ENCODE measurements at places on chromosomes 1 and 21. TPM values are rescaled to one million over a fixed set of nuclear protein-coding genes. Genes with fewer than 3 reads are reported as not detected.

Gene SEMA6C
- 13.2 TPM for total RNA-seq

Gene IFI44L
- 0.34 TPM for total RNA-seq

Gene RGS13
- not detected for total RNA-seq

- no peak for DNase-seq
- H3K36me3 ChIP-seq = no peaks in the 10 kb centered on the region
- H3K4me1 ChIP-seq = no peaks in the 10 kb centered on the region
- no peaks in the 10 kb centered on the region for H3K27me3 ChIP-seq
- H3K4me3 ChIP-seq = no peak overlapping the region
These were observed 21.3 kb downstream of the CTTNBP2NL start for GRCh38 chr1:112417271-112417670.

DNA sequence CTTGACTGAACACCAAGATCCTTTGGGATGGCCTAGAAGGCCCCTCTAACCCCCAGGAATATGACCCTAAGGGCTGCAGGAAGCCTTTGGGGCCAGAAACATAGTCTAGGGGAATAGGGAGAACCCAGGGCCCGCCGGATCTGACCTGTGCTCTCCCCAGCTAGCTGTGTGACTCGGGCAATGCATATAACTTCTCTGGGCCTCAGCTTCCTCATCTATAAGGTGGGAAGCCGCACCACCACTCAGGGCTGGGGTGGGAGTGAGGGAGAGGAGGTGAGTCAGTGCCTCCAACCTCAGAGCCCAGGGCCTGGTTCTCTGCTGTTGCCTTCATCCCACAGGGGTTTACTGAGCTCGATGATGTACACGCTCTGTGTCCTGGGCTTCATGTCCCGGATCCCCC, 434.4 kb downstream of the PTPRU start:
- H3K4me1 ChIP-seq = no peaks in the 10 kb centered on the region
- no peaks in the 10 kb centered on the region for H3K36me3 ChIP-seq
- no peak overlapping the region for H3K4me3 ChIP-seq
- no peak overlapping the region for H3K27ac ChIP-seq

Gene SELP
- 1.7 TPM for total RNA-seq

- H3K4me3 ChIP-seq = peak overlapping the region; percentile 67
- DNase-seq = peak; percentile 22
- H3K27ac ChIP-seq = peak overlapping the region; percentile 43
- H3K4me1 ChIP-seq = peaks cover 7% of the 10 kb centered on the region
These were observed 24.7 kb downstream of the TNFRSF9 start for GRCh38 chr1:7915826-7916500.

Gene WDR26
- 119 TPM for total RNA-seq

Gene PRKAA2
- not detected for total RNA-seq

GRCh38 chr1:107559881-107560280, 405.1 kb downstream of the VAV3 start:
- H3K27me3 ChIP-seq = peaks cover under 1% of the 10 kb centered on the region
- DNase-seq = no peak
- H3K36me3 ChIP-seq = no peaks in the 10 kb centered on the region
- no peaks in the 10 kb centered on the region for H3K4me1 ChIP-seq

- peaks cover 3% of the 10 kb centered on the region for H3K36me3 ChIP-seq
- no peak for DNase-seq
- H3K27ac ChIP-seq = no peak overlapping the region
- no peaks in the 10 kb centered on the region for H3K4me1 ChIP-seq
These were observed 6.6 kb downstream of the HEYL start for GRCh38 chr1:39632682-39633417.

GRCh38 chr1:117708323-117709248, 102.7 kb downstream of the TENT5C start:
- H3K4me1 ChIP-seq = no peaks in the 10 kb centered on the region
- no peak for DNase-seq
- peaks cover 10% of the 10 kb centered on the region for H3K36me3 ChIP-seq
- H3K27me3 ChIP-seq = peaks cover 60% of the 10 kb centered on the region

- DNase-seq = no peak
- no peaks in the 10 kb centered on the region for H3K36me3 ChIP-seq
- no peak overlapping the region for H3K27ac ChIP-seq
- peaks cover 9% of the 10 kb centered on the region for H3K27me3 ChIP-seq
These were observed 2.1 kb upstream of the PLA2G2E start for GRCh38 chr1:19925342-19926070.

Gene BRINP2
- total RNA-seq = not detected

DNA sequence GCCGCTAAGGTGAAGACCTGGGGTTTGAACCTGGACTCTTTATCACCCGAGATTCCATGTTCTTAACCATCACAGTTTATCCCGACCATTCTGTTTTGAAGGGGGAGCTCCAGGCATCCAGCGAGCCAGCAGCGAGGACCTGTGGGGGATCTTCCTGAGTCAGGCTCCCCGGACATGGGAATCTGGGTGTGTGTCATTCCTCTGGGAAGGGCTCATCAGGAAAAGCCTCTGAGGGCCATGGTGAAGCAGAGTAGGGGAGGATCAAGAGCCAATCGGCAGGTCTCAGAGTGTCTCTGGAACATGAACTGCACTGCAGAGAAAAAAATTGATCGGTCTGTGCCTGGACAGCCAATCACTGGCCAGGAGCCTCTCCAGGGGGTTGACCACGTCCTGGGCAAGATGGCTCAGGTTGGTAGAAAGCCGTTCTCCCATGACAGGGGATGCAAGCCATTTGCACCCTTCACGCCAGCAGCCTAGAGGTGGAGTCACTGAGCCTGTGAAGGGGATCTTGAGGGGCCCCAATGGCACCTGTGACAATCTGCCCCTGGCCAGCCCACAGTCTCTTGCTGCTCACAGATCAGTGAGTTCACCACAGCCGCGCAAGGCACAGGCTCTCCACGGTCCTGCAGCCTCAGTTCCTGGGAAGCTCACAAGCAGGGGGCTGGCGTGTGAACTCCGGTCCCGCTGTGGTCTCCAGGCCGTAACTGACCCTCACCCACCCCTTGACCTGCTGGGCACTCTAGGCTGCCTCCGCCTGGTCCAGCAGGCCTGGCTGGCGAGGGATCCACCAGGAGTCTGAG, 20.4 kb upstream of the ACTRT2 start:
- H3K4me1 ChIP-seq = no peaks in the 10 kb centered on the region
- no peak for DNase-seq
- H3K4me3 ChIP-seq = no peak overlapping the region
- H3K27me3 ChIP-seq = peaks cover 5% of the 10 kb centered on the region

Gene NEK2
- total RNA-seq = not detected

- H3K36me3 ChIP-seq = no peaks in the 10 kb centered on the region
- H3K4me3 ChIP-seq = no peak overlapping the region
- H3K27me3 ChIP-seq = no peaks in the 10 kb centered on the region
- no peak overlapping the region for H3K27ac ChIP-seq
- peaks cover 6% of the 10 kb centered on the region for H3K4me1 ChIP-seq
- no peak for DNase-seq
These were observed 14.7 kb upstream of the IRF2BP2 start for GRCh38 chr1:234624724-234625117.

Gene RAP1GAP
- 0.60 TPM for total RNA-seq

DNA sequence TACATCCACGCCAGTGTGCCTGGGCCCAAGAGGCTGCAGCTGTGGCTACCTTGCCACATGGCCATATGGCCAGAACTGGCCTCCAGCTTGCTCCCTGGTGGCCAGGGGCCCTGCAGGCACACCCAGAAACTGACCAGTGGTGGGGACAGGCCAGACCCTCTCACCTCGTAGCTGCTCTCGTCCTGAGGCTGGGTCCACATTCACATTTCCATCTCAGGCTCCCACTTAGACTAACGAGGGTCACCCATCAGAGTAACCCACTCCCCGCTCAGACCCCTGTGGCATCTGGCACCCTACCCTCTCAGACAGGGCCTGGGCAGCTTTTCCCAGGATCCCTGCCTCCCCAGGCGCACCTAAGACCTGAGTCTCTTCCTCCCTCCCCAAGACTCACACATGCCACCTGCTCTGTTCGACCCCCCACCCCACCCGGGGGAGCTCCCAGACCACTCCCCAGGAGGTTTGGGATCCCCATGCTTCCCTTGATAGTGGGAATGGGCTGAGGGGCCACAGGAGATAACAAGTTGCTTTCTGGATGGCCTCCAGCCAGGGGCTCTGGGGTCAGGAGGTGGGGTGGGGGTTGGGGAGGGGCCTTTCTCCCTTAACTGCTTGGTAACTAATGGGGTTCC, 21.3 kb upstream of the RNU1-4 start:
- no peak overlapping the region for H3K4me3 ChIP-seq
- H3K4me1 ChIP-seq = no peaks in the 10 kb centered on the region
- no peaks in the 10 kb centered on the region for H3K36me3 ChIP-seq
- no peak overlapping the region for H3K27ac ChIP-seq
- no peak for DNase-seq

GRCh38 chr1:87362834-87363426, 34.2 kb downstream of the LMO4 start:
- no peaks in the 10 kb centered on the region for H3K4me1 ChIP-seq
- no peak for DNase-seq
- H3K4me3 ChIP-seq = no peak overlapping the region
- H3K27me3 ChIP-seq = no peaks in the 10 kb centered on the region

Gene HECTD3
- total RNA-seq = 47.2 TPM

GRCh38 chr1:6783936-6784559, 1.2 kb upstream of the CAMTA1 start:
- H3K4me3 ChIP-seq = peak overlapping the region; percentile 87
- peak overlapping the region; percentile 82 for H3K27ac ChIP-seq
- no peaks in the 10 kb centered on the region for H3K36me3 ChIP-seq
- no peaks in the 10 kb centered on the region for H3K27me3 ChIP-seq
- no peak for DNase-seq

DNA sequence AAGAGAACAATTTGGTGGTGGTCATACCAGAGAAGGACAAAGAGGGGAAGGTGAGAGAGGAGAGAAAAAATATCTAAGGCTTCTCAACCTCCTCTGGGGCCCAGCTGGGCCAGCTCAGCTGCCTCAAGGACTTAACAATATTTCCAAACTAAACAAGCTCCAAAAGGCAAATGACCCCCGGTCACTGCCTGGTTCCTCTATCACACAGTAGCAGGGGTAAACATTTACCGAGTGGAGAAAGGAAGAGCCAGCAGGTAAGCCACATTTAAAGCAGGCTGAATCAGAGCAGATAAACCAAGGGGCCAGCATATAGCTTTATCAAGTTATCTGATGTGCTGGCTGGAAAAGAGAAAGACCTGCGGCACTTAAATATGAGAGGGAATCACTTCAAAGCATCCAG, 102.1 kb downstream of the KCND3 start:
- no peaks in the 10 kb centered on the region for H3K36me3 ChIP-seq
- H3K27me3 ChIP-seq = peaks cover 35% of the 10 kb centered on the region

Gene RRP1B
- total RNA-seq = 39.6 TPM

DNA sequence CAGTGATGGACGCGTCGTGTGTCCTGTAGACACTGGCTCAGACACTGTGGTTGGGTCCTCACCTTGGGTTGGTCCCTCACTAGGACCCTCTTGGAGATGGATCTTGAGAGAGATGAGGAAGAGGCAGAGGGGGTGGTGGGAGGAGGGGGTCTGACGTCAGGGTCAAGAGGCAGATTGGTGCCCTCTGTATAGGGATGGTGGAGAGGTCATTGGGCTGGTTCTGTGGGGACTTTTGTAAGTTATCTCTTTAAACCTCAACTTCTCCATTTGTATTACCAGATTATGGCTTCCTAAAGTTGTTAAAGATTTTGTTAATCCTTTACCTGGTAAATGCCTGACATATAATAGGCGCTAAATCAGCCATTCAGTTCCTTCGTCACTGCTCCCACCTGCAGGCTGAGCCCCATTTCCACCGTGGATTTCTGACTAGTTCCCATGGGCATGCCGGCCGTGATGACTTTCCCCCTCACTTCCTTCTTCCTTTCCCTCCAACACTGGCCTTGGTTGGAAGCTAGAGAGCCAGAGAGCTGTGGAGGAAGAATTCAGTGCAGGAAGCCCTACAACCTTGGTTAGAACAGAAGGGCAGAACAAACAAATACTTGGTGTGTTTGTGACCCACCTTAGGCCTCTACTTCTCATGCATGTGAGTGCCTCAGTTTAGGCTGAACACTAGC, 8.6 kb downstream of the H6PD start:
- no peak overlapping the region for H3K4me3 ChIP-seq
- H3K36me3 ChIP-seq = peaks cover 28% of the 10 kb centered on the region
- no peak overlapping the region for H3K27ac ChIP-seq
- H3K27me3 ChIP-seq = no peaks in the 10 kb centered on the region
- no peak for DNase-seq
- H3K4me1 ChIP-seq = peaks cover 26% of the 10 kb centered on the region

DNA sequence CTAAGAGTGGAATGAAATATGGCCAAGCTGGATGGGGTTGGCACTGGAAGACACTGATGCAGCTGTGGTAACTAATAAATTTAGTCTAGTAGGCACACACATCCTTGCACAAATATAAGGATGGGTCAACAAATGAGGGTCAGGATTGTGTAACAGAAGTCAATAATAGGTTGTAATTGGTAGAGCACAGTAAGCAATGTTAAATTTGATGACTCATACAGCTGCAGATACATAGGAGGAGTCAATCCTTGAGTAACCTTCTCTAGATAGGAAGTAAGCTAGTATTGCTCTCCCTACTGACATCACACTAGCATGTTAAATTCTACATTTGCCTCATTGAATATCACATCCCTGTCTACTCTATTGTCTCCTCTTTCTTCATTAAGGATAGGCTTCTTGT, 332.1 kb downstream of the PTPRC start:
- no peak overlapping the region for H3K27ac ChIP-seq
- H3K36me3 ChIP-seq = no peaks in the 10 kb centered on the region
- DNase-seq = no peak
- no peaks in the 10 kb centered on the region for H3K27me3 ChIP-seq

- H3K36me3 ChIP-seq = peaks cover 41% of the 10 kb centered on the region
- H3K27me3 ChIP-seq = no peaks in the 10 kb centered on the region
- no peaks in the 10 kb centered on the region for H3K4me1 ChIP-seq
- H3K27ac ChIP-seq = no peak overlapping the region
- DNase-seq = no peak
- H3K4me3 ChIP-seq = no peak overlapping the region
These were observed 17.3 kb downstream of the KCTD3 start for GRCh38 chr1:215584389-215584788.

Gene CPTP
- total RNA-seq = 25.5 TPM

GRCh38 chr1:216823731-216824130, 100.5 kb upstream of the ESRRG start:
- no peak for DNase-seq
- H3K36me3 ChIP-seq = no peaks in the 10 kb centered on the region
- H3K27ac ChIP-seq = no peak overlapping the region
- H3K4me1 ChIP-seq = no peaks in the 10 kb centered on the region

DNA sequence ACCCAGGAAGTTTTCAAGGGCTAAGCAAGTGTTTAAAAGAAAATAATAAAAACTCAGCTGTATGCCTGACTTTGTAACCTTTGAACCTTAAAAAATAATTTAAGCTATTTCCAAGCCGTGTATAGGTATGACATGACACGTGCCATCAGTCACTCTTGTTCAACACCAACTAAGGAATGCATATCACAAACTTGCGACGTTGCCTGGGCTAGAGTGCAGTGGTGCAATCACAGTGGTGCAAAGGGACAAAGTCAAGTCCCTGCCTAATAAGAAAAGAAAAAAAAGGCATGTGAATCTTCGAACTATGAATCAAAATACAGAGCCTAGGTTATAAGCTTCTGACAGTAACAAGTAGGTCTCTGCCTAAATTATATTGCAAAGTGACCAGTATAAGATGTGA, 79.2 kb downstream of the SMYD2 start:
- no peak for DNase-seq
- no peak overlapping the region for H3K27ac ChIP-seq
- H3K4me3 ChIP-seq = no peak overlapping the region
- H3K27me3 ChIP-seq = peaks cover 38% of the 10 kb centered on the region
- no peaks in the 10 kb centered on the region for H3K4me1 ChIP-seq

Measured in naive thymus-derived CD8-positive, alpha-beta T cell (primary cell).